ENCODE measurements at places on chromosomes 16 and 17.

DNA sequence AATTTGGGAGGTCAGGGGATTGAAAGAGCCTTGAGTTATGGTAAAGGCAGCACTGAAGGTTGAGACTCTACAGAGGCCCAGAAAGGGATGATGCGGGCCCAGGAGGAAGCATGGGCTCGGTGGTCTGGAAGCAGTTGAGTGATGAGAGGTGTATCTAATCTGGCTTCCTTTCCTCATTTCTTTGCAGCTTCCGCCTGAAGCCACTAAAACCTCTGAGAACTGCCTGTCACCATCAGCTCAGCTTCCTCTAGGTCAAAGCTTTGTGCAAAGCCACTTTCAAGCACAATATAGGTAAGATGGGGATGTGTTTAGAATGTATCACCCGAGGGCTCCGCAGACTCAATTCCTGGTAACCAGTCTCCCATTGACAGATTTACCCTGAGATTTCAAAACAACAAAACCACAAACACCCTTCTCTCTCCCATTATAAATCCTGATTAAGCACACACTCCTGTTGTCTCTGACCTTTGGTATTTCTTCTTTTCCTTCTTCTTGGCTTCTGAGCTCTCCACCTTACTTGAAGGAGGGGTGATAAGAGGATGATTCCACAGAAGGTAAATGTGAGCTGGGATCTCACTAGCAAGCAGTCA, 21.2 kb downstream of the USP43 start:
- DNase-seq = no peak

GRCh38 chr16:17784073-17784472, 313.3 kb upstream of the XYLT1 start:
- no peak for DNase-seq

DNA sequence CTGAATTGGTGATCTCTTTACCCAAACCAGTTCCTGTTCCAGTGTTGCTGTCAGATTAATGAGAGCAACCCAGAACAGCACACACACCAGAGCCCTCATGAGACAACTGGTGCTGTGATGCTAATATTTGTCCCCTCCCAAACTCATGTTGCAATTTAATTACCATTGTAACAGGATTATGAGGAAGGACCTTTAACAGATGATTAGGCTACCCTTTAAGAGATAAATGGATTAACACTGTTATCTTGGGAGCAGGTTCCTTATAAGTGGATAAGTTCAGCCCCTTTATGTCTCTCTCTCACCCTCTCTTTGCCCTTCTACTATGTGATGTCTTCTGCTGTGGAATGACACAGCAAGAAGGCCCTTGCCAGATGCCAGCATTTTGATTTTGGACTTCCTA, 1.1 kb upstream of the CCDC182 start:
- DNase-seq = no peak

- no peak for DNase-seq
Observed at GRCh38 chr17:28341516-28341915, 6.0 kb downstream of the TNFAIP1 start.
